WERI-Rb-1 (cell line): ENCODE measurements at places on chromosomes 3 and 15.

GRCh38 chr3:31959251-31959650 lies 21.8 kb downstream of the OSBPL10 start:
- no peak for DNase-seq

- no peak for DNase-seq
Measured at GRCh38 chr15:61132211-61132610, 96.9 kb downstream of the RORA start.

GRCh38 chr3:64266065-64266931 lies 41.0 kb upstream of the PRICKLE2 start:
- no peak for DNase-seq

DNA sequence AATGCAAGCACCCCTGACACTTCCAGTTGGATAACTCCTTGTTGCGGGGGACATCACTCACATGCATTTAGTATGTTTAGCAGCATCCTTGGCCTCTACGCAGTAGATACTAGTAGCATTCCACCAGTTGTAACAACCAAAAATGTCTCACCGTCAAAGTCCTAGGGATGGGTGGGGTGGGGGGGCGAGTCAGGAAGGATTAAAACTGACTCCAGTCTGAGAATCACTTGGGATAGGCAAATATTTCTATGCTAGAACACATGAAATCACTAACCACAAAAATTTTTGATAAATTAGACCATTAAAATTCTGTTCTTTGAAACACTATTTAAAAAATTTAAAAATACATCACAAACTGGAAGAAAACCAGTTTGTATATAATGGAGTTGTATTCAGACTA lies 18.0 kb downstream of the ICE2 start:
- DNase-seq = no peak

- DNase-seq = no peak
Measured at GRCh38 chr3:188283347-188283746, 129.4 kb downstream of the LPP start.

DNA sequence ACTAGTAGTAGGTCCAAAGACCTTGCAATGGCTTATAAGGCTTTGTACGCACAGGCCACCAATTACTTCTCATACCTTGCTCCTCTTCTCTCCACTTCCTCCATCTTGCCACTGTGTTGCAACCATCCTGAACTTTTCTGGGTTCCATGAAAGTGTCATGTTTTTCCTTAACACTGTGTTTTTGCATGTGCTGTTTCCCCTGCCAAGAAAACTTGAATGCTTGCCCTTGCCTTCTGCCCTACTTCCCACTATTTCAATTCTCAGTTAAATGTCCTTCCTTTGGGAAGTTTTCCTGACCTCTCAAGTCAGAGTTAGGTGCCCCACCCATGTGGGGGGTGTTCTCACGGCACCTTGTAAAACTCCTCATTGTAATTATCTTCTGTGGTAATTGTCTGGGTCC lies 182.8 kb downstream of the THRB start:
- DNase-seq = no peak

- DNase-seq = no peak
Measured at GRCh38 chr15:25671132-25671531, 192.0 kb downstream of the ATP10A start.

- DNase-seq = no peak
Measured at GRCh38 chr15:57600197-57600596, 8.5 kb downstream of the MYZAP start.

DNA sequence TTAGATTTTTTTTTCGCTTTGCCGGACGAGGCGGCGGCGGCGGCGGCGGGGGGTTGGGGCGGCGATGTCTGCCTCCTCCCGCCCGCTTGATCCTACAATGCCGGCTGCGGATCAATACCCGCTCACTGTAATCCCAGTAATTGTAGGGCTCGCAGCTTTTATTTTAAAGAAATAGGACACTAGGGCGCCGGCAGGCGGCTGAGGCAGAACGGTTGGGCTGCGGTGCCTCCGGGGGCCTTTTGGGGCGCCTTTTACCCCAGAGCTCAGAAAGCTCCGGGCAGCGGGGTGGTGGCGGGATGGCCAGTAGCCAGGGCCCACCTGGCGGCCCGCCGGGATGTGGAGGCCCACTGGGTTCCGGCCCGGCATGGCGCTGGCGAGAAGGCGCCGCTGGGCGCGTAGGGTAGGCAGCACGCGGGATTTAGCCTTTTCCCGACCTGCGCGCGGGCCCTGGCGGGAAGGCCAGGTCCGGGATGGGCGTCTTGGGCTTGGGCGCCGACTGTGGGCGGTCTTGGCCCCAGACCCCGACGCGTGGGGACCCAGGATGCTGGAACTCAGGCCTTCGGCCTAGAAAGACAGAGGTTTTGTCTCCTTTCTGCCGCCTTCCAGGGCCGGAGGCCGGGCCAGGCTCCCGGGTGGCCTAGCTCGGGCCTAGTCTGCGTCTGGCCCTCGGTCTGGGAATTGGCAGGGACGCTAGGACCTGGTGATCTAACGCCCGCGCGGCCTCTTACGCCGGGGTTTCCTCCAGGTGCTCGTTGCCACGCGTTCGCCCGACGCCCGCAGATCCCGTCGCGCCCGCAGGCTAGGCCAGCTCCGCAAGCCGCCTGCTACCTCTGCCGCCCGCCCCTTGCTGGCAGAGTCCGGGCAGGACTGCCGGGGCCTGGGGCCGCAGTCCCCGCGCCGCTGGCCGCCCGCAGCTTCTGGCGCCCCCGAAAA lies 15.5 kb upstream of the ONECUT1 start:
- DNase-seq = no peak

- DNase-seq = no peak
Measured at GRCh38 chr15:80788536-80788935, 9.4 kb downstream of the CEMIP start.

GRCh38 chr3:62036726-62037125 lies 336.6 kb downstream of the FEZF2 start:
- DNase-seq = no peak

DNA sequence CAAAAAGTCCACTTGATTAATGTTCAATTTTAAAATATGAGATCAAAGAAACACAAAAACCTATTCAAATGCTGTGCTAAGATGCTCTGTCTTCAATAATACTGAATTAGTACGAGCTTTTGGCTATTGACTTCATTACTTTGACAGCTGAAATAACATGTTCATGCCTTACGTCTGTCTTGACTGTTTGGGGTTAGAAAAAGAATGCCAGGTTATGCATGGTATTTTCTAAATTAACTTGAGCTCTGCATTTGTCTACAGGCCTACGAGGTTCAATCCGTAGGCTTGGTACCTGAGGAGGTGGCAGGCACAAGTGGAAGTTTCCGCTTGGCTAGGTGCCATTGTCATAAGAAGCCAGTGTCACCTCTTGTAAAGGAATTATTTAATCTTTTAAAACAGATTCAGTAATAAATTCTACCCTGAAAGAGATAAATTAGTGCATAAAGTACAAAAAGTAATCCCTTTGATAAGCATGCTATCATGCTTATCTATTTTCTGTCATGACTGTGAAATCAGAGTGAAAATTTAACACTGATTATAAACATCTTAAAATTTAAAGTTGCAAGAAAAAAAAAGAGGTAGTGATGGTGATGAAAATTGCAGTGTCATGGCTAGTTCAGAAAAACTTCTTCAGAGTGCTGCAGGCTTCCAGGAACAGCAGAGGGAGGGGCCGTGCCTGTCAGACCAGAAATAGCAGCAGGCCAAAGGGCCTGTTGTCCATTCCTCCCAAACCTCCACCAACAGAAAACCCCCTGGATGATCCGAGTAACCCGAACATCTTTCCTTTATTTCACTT lies 115.7 kb downstream of the ARRDC4 start:
- no peak for DNase-seq

GRCh38 chr3:72891053-72891855 lies 3.4 kb downstream of the GXYLT2 start:
- DNase-seq = peak; percentile 43

- no peak for DNase-seq
Measured at GRCh38 chr15:41511899-41512369, 1.7 kb downstream of the LTK start.

GRCh38 chr15:63299943-63300575 lies 22.7 kb downstream of the APH1B start:
- no peak for DNase-seq

- no peak for DNase-seq
Measured at GRCh38 chr3:71728632-71729342, 3.6 kb upstream of the EIF4E3 start.

DNA sequence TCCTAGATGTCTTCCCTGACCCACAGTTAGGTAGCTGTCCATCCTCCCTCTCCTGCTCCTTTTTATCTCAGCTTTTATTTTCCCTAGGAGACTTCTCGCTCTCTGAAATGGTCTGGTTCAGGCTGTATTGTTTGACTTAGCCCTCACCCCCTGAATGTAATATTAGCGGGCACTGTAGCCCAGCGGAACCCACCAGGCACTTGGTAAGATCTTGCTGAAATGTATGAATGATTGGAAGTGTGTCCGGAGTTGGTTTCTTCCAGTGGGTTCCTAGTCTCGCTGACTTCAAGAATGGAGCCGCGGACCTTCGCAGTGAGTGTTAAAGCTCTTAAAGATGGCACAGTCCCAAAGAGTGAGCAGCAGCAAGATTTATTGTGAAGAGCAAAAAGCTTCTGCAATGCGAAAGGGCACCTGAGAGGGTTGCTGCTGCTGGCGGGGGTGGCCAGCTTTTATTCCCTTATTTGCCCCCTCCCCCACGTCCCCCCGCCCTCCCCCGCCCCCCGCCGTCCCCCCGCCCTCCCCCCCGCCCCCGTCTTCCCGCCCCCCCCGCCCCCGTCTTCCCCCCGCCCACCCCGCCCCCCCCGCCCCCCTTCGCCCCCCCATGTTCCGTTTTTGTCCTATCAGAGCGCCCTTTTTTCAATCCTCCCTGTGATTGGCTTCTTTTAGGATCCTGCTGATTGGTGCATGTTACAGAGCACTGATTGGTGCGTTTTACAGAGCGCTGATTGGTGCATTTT lies 694 bp upstream of the EEFSEC start:
- DNase-seq = no peak

DNA sequence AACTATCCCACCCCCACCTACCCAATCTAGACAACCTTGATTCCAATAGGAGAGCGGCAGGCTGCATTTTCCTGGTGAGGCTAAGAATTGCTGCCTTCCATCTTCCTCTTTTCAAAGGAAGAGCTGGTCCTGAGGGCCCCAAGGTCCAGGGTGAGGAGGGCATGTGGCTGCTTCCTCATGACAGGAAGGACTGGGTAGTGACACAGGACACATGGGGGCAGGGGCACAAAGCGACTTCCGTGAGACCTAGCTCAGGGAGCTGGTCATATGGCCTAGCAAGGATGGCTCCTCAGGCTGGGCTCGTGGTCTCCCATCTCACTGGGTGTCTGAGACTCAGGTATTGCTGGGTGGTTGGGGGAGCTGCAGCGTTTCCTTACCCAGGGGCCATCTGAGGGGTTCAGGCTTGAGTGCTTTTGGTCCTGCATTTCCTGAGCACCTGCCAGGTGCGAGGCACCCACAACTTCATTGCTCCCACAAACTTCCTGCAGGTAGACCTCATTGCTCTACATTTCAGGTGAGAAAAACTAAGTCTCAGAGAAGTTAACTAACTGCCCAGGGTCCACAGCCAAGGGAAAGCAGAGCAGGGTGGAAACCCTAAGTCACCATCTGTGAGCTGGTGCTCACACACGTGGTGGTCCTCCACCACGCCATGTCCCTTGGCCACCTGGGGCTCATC lies 160.0 kb upstream of the TLE3 start:
- DNase-seq = no peak

DNA sequence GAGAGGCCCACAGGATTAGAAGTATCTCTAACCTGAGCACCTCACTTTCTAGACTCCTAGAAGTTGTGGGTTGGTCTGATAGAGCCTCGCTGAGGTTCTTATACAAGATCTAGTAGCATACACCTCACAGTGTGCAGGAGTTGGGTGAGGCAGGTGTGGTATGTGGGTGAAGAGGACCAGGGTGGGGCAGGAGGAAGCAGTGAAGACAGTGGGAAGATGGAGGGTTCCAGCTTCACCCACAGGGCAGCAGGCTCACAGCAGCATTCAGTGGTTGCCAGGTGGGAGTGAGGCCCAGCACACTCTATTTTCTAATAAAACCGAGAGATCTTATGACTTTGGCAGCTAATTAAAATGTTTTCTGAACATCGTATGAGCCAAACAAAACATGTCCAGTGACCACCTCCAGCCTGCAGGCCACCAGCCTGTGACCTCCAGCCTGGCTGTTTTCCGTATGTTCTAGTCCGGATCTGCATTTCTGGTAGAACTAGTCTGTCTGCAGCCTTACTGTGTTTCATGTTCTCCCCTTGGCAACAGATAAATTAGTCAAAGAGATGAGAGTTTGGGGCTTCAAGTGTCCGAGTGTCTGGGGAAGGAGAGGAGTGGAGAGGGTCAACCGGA lies 170.4 kb upstream of the CTDSPL start:
- DNase-seq = no peak

DNA sequence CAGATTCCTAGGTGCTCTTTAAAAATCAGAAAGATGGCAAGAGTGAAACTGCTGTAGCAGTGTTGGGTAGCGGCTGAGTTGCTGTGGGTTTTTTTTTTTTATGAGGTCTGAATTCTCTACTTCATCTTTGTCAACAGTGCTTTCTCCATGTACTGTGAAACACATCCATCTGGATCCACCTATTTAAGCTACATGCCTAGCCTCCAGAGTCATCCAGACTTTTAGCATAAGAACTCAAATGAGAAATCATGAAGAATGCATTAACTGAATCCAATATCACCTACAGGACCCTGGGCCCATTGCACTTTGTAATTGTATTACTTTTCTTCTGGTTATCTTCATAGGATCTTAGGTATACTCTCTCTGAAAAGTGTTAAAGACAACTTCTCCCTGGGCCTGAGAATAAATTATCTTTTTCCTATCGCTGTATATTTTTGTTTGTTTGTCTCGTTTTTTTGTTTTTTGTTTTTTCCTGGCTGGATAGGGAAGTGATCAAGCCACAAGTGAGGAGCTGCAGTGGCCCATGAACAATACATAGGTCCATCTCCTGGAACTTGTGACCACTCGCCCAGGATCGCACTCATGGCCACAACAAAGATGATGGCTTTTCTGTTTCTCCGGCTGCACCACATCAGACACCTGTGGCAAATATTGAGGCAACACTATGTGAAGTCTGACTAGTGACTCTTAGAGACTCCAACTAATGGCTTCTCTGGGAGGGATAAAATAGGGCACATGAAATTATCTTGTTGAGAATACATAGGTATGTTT lies 609.9 kb upstream of the AGTR1 start:
- no peak for DNase-seq

GRCh38 chr3:127629467-127630403 lies 750 bp downstream of the PODXL2 start:
- peak; percentile 73 for DNase-seq

DNA sequence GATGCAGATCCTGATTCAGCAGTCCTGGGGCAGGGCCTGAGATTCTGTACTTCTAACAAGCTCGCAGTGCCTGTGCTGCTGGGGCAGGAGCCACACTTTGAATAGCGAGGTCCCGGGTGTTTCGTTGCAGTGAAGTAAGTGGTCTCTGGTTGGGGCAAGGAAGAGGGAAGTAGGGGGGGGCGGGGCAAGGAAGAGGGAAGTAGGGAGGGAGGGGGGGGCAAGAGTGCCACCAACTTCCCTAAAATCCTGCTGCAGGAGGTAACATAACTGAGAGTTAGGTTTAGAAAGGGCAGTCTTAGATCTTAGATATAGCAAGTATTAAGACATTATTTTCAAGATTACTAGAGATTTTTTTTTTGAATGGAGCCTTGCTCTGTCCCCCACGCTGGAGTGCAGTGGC lies 35.5 kb downstream of the CRTAP start:
- DNase-seq = no peak
